ENCODE measurements at places on chromosomes 7 and 10. TPM values are rescaled to one million over a fixed set of nuclear protein-coding genes. Genes with fewer than 3 reads are reported as not detected.

- DNase-seq, result no peak
Measured at GRCh38 chr10:78944723-78945312, 123.9 kb upstream of the ZMIZ1 start.

GRCh38 chr7:27419581-27420177, 177.1 kb downstream of the EVX1 start:
- no peak for DNase-seq

The YAE1 gene
- total RNA-seq, result 3.6 TPM

The COL1A2 gene
- total RNA-seq, result 129 TPM

DNA sequence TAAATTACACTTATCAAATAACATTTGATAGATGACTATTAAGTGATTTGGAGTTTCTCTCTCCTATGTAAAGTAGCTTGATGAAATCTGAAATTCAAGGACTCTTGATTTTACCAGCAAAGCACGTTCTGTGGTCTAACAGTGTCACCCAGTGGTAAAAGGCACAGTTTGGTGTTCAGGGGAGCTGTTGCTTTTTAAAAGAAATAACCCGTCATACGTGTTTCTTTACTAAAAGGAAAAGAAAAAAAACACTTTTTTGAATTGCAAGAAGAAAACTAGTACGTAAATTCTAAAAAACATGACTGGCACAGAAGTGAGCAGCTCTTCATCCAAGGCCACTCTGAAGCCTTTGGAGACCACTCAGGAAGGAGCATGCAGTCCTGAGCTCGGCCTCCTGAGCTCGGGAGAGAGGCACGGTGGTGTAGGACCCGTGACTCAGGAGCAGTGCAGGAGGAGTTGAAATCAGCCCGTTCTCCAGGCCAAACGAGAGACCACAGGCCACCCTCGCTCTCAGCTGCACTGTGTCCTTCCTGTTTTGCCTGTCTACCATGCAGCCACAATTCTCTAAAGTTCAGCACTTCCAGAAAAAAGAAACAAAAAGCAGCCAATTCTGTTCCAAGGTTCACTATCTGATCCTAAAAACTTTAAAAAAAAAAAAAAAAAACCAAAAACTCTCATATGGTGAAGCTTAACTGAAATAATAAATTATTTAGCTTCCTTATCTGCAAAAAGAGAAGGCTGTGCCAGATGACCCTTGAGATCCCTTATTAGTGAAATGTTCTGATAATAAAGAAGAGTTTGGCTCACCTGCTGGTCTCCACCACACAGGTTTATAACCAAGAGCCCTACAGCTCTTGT, 212.6 kb upstream of the FRMD4A start:
- no peak for DNase-seq

GRCh38 chr7:149422914-149423301, 38.0 kb downstream of the ZNF777 start:
- DNase-seq, result no peak

The ANKRD30A gene
- total RNA-seq, result not detected

DNA sequence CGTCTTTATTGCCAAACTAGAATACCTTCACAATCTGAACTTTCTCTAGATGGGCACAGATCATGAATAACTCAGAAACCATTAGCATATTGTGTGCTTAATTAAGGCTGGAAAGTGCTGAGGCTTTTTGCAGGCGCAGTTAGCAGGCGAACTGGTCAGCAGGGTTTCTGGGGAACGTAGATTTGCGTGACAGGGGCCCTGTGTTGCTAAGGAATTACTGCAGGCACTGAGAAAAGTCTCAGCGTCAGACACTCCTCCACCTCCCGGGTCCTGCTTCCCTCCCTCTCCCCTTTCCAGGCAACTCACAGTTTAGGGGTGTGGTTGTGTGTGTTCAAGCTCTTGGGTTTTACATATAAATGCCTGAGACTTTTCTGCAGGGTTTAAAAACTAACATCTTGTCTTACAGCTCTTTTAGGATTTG, 2.2 kb downstream of the MAP3K8 start:
- DNase-seq, result no peak

- DNase-seq, result no peak
Measured at GRCh38 chr10:97547962-97548361, 24.6 kb upstream of the ANKRD2 start.

The PLA2G12B gene
- not detected for total RNA-seq

The CALML5 gene
- 14.5 TPM for total RNA-seq

The POMZP3 gene
- 8.3 TPM for total RNA-seq

GRCh38 chr10:7856678-7857077, 38.4 kb downstream of the TAF3 start:
- no peak for DNase-seq

The CALD1 gene
- total RNA-seq, result 113 TPM

Measured in esophagus squamous epithelium (tissue), 5 donors.